ENCODE measurements at places on chromosomes 4 and X. TPM values are rescaled to one million over a fixed set of nuclear protein-coding genes. Genes with fewer than 3 reads are reported as not detected.
A peak's percentile ranks its signal among the peaks of the same experiment; 100 is the strongest.

DNA sequence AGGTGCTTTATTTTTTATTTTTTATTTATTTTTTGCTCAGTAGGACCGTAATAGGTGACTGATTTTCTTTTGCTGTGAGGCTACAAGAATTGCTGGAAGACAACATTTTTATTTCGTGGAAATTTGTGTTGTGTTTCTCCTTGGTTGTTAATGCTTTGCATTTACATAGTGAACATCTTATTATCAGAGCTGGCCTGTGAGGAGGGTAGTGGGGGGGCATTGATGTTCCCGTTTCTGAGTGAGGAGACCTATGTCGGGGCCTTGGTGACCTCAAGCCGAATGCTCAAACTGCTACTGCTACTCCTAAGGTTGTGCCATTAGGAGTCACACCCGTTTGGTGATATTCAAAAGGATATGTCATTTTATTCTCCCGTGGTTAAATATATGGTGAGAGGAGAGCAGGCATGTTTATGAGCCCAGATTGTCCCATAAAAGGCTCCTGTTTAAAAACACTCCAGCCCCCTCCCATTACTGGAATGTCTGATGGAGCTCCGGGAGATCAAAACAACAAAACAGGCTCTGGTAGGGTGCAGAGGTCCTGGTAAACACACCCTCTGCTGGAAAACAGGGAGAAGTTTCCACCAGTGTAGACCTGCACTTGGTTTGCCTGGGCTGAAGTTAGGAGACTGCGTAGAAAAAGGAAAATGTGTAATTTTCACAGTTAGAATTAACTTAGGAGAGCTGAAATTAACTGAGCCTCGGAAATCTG is 5.6 kb downstream of the PDGFRA start:
- DNase-seq: no peak

DNA sequence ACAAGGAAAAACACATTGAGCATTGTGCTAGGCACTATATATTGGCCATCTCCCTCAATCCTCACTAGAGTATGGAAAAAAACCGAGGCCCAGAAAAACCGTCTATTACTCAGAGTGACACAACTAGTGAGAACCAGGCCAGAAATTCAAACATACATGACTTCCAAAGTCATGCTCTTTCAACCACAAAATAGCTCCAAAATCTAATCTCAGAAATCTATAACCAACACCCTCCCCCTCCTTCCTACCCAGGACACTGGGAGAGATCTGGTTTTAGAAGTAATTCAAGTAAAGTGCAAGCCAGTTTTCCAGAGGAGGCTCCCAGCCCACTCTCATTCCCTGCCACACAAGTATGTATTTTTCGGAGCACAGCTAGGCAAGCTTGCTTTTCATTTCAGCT is 7.6 kb downstream of the HS3ST1 start:
- no peak for DNase-seq

The ATP8A1 gene
- 70.5 TPM for total RNA-seq

The SLC10A4 gene
- 0.20 TPM for total RNA-seq

DNA sequence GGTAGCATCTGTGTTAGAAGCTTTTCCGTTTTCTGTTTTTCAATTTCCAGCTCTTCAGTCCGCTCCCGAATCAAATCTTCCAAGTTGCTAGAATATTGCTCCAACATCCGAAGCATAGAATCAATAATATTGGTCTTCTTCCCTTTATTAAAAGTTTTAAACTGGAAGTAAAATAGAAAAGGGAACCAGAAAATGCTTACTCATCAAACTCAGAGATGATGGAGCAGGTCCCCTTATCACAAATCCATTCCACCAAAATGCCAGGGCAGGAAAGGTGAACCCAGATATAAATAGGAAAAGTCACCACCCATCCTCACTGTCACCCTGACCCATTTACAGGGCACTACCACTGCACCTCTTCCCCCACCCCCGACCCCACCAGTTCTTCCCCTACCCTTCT is 89.0 kb downstream of the GUCY2F start:
- no peak for DNase-seq

The MAGEB2 gene
- total RNA-seq: not detected

DNA sequence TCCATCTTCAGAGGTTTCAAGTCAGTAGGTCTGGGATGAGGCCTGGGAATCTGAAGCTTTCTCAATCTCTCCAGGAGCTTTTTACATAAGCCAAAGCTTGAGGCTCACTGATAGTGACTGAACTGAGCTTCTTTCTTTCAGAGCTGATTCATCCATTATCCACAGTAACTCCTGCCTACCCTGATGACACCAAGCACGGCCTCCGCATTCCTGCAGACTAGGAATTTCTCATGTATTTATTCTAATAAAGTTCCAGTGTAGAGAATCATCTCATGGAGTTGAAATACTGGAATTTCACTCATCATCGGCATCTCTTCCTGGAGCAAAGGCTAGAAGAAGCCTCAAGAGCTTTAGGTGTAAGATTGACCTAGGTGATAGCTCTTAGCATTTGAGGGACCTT is 12.1 kb upstream of the DCTD start:
- DNase-seq: no peak

The AFM gene
- not detected for total RNA-seq

The MGST2 gene
- 99.1 TPM for total RNA-seq

- DNase-seq: no peak
Observed at GRCh38 chr4:48139691-48140090, 5.6 kb upstream of the TXK start.

GRCh38 chr4:167233685-167234315 is 494 bp downstream of the SPOCK3 start:
- no peak for DNase-seq

The NEIL3 gene
- 1.0 TPM for total RNA-seq

The GPM6B gene
- 1.9 TPM for total RNA-seq

The DAPP1 gene
- 2.0 TPM for total RNA-seq

DNA sequence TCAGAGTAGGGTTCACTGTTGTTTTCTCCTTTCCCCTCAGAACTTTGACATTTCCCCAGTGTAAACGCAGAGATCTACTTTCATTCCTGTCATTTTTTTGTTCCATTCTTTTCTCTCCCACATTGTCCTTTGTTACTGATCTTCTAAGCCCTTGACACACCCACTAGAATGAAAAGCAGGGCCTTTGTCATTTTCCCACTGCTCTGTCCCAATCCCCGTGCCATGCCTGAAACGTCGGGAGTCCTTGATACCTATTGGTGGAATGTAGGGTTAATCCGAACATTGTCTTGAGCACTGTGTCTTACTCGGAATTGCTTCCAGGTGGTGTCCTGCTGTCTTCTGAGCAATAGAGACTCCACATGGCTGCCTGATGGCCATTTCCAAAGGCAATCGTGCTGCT is 887.1 kb upstream of the FRG1 start:
- no peak for DNase-seq

- no peak for DNase-seq
Observed at GRCh38 chr4:6420036-6420435, 52.4 kb downstream of the PPP2R2C start.

GRCh38 chr4:3074846-3075651 is 568 bp downstream of the HTT start:
- DNase-seq: peak; percentile 75

DNA sequence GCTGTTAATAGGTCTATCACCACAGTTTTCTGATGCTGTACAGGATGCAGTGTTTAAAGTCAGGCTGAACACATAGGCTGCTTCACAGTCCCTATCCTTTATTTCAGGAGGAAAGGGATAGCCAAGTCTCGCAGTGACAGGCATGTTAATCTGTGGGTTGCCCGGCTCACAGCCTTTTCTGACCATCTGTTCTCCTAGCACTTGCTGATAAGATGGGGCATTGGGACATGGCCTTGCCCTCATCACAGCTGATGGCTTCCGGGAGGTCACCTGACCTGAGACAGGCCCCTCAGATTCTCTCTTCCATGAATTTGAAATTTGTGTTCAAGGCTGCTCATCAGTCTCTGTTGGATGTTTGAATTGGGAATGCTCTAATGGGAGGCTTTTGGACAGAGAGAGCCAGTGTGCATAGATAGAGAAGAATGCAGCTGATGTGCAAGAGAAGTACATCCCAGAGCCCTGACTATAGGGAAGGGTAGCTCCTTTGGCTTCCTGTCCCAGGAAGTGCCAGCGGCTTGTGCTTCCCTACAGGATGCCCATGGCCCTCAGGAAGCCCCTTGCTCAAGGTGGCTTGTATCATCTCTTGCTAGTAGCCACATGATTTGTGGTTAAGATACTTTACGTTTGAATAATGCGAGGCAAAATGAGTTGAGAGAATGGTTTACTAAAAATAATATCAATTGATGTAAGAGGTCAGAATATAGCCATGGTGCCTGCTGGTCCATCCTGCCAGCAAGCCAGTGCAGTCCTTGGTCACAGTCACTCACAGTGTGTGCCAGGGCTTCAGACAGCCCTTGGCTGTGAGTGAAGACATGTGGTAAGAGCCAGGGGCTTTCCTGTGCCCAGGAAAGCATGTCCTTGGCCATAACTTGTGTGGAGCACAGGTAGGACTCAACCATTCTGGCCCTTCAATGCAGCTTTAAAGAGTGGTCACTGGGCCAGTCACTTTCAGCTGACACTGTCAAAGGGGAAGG is 88.6 kb downstream of the TSPAN7 start:
- no peak for DNase-seq

DNA sequence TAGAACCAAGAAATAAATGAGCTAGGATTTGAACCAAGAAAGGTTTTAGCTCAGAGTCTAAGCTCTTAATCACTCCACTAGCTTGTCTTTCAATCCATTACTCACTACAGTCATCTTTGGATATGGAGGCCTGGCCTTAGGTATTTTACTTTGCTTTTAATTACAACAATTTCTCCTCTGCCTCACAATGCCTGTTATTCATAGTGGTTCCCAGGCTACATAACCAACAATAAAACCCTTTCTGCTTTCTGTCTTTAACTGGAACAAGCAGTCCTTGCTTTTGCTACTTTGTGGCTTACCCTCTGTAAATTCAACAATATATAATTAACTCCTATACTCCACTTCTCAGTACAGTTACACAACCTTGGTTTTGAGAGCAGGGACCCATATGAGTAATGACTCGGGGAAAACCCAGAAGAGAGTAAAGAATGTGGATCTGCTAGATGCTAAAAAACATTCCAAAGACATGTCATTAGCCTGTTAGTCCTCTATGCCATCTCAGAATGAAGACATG is 94.7 kb upstream of the NAP1L5 start:
- no peak for DNase-seq

DNA sequence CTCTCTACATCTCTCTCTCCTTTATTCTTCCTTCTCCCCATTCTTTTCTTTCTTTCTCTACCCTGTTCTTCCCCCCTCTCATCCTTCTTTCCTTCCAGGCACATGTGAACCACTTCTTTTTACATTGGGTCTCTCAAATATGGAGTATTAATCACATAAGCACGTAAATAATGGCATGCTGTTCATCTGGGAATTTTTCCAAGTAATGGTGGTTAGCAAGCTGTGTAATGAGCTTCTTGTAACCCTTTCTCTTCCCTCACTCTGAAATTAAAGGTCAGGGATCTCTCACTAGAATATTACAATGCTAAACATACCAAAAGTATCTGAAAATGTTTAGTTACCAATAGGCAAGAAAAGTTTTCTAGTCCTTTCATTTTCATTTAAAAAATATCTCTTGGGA is 239.9 kb upstream of the TEX13A start:
- no peak for DNase-seq

- no peak for DNase-seq
Observed at GRCh38 chr4:143186212-143186611, 1.5 kb downstream of the USP38 start.

The TCEAL3 gene
- total RNA-seq: 7.3 TPM

DNA sequence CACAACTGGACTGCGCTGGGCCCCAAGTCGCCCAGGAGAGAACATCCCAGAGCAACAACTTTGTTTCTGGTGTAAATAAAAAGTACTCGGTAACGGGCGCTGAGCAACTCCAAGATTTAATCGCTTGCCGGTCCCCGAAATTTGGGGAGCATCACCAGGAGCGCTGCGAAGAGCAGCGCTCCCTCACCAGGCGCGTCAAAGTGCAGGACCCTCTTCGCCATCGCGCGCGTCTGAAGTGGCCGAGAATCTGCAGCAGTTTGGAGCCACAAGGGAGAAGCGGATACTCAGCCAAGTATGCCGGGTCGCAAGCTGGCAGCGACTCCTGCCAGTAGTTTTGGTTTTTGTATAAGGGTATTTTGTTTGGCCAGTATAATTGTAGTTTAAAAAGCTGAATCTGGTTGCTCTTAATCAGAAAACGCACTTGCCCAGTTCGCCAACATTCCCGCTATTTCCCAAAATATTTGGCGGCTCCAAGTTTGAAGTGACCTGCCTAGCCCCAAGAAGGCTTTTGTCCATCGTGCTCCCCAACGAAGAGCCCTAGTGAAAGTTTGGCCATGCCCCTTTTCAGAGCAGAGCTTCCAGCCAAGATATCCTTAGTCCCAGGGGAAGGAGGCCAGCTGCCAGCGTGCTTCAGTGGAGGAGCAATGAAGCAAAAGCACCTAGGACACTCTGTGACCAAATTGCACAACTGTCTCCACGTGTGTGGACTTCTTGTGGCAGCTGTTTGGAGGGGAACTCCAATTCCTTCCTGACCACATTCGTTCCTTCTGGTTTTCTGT is 557 bp upstream of the KDR start:
- DNase-seq: no peak

The AADAT gene
- 4.0 TPM for total RNA-seq

The DCAF4L1 gene
- 0.06 TPM for total RNA-seq

- DNase-seq: no peak
Observed at GRCh38 chr4:168516841-168517240, 20.0 kb downstream of the PALLD start.

DNA sequence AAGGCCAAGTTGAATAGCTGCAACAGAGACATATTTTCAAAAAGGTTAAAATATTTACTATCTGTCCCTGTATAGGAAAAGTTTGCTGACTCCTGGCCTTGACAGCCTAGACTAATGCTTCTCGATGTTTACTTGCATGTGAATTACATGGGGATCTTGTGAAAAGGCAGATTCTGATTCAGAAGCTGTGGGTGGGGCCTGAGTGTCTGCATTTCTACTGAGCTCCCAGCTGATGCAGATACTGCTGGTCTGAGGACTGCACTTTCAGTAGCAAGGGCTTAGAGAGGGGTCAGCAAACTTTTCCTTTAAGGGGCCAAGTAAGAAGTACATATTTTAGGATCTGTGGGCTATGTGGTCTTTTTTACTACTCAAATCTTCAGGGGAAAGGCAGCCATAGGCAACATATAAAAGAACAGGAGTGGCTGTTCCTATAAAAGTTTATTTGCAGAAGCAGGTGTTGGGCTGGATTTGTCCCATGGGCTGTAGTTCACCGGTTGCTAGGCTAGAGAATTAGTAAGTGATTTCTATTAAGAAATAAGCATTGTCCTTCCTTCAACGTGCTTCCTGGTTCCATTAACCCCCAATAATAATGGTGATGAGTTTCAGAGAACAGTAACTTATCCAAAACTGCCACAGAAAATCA is 97.2 kb upstream of the PDE5A start:
- peak; percentile 45 for DNase-seq

- no peak for DNase-seq
Observed at GRCh38 chrX:68304602-68305001, 128.7 kb downstream of the OPHN1 start.

GRCh38 chr4:185412412-185412811 is 13.4 kb downstream of the UFSP2 start:
- DNase-seq: no peak

The NDNF gene
- 14.0 TPM for total RNA-seq

The CT45A5 gene
- not detected for total RNA-seq

The PPP4R3C gene
- not detected for total RNA-seq

The PAGE2 gene
- not detected for total RNA-seq

Data from left colon (tissue), 2 donors.